ENCODE measurements at places on chromosomes 7 and 10.

- no peak for DNase-seq
Measured at GRCh38 chr10:129116371-129116770, 350.7 kb upstream of the MGMT start.

- DNase-seq, result no peak
Measured at GRCh38 chr7:22332461-22332870, 24.5 kb downstream of the RAPGEF5 start.

DNA sequence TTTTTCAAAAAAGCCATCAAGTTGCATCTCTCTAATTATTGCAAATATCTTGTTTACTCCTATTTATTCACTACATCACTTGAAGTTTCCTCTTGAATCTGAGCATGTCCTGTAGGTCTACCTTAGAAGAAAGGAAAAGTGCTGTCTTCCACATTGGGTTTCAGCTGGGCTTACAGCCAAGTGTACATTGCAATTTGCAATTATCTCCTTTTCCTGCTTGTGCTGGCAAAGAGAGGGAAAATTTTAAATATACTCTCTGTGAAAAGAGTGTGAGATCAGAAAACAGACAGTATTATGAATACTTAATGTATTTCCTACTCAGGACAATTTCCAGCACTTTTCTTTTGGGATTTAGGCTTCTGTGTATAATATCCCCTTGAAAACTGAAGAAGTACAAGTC, 839.7 kb downstream of the CNTNAP2 start:
- no peak for DNase-seq

DNA sequence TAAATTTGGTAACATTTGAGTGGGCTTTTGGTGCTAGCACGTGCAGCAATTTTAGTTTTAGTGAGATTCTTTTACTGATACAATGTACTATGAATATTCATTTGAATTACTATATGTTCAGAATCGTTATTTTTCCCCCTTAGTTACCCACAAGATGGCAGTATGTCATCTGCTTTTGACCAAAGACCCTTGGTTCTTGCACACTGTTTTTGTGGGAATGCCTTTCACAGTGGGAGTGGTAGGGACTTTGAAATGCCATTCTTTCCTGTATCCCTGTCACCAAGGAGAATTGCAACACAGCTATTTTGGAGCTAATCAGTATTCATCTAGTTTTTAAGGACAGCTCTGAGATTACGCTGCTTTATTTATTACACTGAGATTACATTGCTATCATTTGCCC, 40.6 kb downstream of the SEC23IP start:
- DNase-seq, result no peak

- DNase-seq, result no peak
Measured at GRCh38 chr10:6579183-6579903, 733 bp downstream of the PRKCQ start.

DNA sequence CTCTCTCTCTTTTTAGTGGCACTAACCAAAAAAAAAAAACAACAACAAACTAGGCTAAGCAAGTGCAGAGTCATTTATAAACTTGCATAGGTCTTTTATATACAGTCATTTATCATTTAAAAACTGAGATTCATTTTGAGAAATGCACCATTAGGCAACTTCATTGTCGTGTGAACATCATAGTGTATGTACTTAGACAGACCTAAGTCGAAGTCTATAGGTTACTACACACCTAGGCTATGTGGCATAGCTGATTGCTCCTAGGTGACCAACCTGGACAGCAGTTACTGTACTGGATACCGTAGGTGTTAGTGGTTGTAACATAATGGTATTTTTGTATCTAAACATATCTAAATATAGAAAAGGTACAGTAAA, 109.1 kb upstream of the SAMD8 start:
- no peak for DNase-seq

DNA sequence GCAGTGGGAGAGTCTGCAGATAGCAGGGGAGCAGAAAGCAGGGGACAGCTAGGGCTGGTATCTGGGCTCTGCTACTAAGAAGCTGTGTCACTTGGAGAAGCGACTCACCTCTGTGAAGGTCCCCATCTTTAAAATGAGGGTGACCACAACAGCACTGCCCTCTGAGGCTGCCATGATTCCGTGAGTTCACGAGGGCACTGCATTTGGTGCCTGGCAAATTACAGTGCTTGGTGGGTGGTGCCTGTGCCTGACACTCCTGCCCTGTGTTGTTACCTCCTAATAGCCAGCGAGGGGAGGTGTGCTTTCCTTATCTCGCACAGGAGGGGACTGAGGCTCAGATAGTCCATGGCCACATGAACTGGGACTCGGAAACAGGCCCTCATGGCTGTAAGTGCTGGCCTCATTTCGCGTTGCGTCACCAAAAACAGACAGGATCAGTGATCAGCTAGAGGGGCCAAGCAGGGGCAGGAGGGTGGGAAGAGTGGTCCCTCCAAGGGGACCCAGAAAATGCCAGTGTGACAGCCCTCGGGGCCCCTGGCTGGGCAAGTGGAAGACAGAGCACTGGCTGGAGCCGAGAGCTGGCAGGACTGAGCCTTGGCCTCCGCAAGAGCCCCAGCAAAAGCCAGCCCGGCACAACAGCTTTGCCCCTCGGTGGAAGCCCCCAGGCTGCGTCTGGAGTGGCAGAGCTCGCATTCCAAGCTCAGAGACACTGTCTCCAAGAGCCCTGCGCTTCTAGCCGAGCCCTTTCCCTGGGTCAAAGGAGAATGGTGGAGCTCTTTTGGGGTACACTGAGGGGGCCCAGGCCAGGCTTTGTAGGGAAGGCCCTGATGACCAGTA, 17.3 kb upstream of the BNIP3 start:
- no peak for DNase-seq

DNA sequence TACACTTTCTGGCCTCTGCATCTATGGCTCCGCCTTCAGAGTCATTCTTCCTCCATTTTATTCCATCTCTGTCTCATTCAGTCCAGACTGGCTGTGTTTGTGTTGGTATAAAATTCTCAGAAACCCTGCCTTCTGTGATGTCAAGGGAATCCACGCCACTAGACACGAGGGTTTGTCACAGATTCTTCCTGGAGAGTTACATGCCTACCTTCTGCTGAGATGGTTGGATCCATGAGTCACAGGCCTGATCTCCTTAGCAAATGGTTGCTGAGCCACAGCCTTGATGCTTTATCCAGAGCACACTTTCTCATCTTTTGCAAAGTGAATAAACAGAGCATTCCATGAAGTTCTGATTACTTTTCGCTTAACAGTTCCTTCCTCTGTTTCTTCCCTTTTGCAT, 35.9 kb upstream of the TSPAN33 start:
- DNase-seq, result no peak

- DNase-seq, result no peak
Measured at GRCh38 chr10:31151301-31151700, 119.6 kb upstream of the ZNF438 start.

DNA sequence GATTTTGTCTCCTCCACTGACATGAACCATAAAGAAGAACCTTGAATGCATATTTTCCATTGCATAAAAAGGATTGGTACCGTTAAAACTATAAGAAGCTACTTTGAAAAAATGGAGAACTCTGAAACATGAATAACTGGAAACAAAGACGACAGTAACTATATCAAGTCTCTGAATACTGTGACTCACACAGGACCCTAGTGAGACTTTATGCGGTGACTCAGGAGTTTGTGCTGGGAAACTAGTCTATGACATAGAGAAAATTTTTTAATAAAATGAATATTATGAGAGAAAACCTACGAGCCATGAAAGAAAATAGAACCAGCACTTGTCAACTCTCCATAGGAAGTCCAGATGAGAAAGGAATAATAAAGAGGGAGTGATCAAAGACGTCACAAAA, 339.9 kb upstream of the ADARB2 start:
- no peak for DNase-seq

DNA sequence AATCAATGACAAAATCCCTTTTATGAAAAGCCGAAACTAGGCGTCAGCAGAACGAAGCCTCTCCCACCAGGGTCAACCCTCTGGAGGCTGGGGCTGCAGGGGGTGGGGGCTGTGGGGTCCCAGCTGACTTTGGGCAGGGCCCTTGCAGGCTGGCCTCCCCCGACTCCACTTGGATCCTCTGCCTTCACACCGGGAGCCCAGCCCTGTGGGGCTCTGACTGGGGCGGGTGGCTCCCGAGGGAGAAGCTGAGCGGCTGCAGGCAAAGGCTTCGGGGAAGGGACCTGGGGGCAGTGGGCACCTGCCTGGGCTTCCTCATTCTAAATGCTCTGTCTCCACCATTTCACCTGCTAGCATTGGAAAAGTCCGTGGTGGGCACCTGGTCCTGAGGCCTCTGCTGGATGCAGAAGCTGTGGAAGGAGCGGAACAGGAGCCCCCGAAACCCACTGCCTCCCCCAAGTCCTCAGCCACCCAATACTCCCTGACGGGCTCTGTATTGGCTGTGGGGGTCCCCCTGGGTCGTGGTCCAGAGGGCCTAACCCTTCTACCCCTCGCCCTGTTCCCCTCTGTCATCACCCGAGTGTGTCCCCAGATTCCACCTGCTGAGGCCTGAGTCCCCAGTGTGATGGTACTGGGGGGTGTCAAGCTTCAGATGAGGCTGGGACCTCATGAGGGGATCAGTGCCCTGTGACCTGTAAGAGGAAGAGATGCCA, 108.6 kb downstream of the DNAJB6 start:
- no peak for DNase-seq

DNA sequence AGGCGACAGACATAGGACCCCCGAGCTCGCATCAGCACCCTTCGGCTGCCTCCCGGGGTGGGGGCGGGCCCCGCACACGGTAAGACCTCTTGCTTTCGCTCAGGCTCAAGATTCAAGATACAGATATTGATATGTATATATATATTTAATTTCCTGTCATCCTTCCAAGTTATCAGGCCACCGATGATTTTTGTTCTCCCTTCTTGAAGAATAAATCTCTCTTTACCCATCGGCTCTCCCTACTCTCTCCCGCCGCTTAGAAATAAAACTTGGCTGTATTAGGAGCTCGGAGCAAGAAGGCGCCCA, 603 bp downstream of the ADRA2A start:
- no peak for DNase-seq

GRCh38 chr7:131897790-131898165, 341.4 kb upstream of the PODXL start:
- no peak for DNase-seq

DNA sequence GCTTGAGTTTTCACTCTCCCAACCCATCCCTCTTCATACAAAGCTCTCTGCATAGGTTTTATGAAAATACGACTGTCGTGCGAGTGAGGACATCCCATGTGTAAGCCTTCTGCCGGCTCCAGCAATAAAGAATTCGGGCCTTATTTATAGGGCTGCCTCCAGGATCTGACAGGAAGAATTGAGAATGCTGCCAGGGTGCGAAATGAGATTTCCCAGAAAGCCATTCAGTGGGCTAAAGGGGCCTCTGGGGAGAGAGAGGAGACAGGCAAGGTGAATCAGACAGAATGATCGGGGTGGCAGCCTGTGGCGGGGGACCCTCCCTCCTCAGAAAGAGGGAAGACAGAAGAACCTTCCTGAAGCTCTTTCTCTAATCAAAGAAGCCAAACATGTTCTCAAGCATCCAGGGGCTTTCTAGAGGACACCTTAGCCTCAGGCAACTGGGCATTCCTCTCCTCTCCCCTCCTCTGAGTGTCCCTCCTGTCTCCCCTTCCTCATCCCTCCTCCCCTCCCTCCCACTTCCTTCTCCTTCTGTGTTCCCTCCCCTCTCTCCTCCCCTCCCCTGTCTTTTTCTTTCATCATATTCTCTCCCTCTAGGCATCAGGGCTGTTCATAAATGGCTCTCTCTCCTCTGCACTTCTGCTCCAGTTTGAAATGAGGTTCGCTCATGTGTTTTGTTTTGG, 410.9 kb downstream of the TYW1 start:
- no peak for DNase-seq

GRCh38 chr7:107480932-107481331, 11.1 kb downstream of the GPR22 start:
- no peak for DNase-seq

DNA sequence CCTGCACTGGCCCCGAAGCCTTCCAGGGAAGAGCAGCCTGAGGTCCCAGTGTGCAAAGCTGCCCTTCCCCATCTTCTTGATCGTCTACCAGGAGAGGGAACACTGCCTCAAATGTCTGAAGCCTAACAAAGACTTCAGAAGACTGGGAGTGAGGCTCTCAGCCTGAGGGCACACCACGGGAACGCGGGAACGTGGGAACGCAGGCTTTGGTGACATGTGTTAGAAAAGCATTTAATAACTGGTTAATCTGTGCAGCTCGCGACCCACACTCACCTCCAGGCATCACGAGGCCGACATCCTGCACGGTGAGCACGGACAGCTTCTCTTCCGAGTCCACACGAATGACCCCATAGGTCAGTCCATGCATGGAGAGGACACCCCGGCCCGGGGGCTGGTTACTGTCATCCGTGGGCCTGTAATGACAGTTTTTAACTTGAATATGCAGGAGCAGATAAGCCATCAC, 234.0 kb downstream of the ZMYND11 start:
- no peak for DNase-seq

DNA sequence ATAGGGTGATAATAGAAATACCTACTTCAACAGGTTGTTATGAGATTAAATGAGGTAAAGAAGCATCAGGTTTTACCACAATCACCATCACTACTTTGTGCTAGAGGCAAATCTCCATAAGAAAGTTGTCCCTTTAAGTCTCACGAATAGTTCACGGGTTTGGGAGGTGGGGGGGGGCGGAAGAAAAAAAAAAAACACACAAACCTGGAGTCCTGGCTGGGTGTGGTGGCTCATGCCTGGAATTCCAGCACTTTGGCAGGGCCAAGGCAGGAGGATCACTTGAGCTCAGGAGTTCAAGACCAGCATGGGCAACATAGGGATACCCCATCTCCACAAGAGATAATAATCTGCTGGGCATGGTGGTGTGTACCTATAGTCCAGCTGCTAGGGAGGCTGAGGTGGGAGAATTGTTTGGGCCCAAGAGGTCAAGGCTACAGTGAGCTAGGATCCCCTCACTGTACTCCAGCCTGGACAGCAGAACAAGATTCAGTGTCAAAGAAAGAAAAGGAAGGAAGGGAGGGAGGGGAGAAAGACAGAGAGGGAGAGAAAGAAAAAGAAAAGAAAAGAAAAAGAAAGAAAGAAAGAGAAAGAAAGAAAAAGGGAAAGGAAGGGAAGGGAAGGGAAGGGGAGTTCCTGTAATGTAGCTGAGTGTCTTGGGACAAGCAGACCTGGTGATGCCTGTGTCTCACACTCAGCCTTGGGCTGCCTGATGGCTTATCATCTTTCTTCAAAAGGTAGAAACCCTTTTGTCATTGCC, 231.4 kb downstream of the CREB5 start:
- no peak for DNase-seq

DNA sequence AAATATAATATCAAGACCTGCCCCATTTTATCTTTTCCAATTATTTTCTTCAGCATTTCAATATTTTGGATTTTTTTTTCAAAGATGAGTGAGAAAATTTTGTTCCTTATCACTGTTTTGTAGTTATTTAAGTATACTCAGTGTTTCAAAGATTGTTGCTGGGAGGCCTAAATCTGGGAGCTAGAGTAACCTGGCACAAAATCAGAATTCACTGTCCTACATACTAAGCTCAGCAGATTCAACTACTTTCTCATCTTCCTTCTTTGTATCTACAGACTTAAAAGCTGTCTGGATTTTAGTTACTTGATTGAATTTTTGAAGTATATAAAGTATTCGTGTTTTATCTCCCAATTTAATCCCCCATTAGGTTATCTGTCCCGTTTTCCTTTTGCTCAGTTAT, 85.9 kb downstream of the TAX1BP1 start:
- DNase-seq, result no peak

GRCh38 chr7:67429735-67430134, 433.1 kb downstream of the TYW1 start:
- no peak for DNase-seq
